Activated T-helper 1 cell treated with anti-CD3 and anti-CD28 coated beads, Interleukin-12 subunit alpha, Interleukin-12 subunit beta, Interleukin-2, Interleukin-4 antibody, amounts not matched to agents 30 ng/mL and 10 ng/mL and 1 ng/mL, durations not matched to agents 14 hours and 24 hours and 36 hours (primary cell): ENCODE measurements at places on chromosomes 11 and 22.

GRCh38 chr11:69202511-69203221 is 46.9 kb downstream of the SMIM38 start:
- no peak overlapping the region for H3K4me3 ChIP-seq
- H3K36me3 ChIP-seq, result no peaks in the 10 kb centered on the region
- no peak for DNase-seq
- no peaks in the 10 kb centered on the region for H3K27me3 ChIP-seq

DNA sequence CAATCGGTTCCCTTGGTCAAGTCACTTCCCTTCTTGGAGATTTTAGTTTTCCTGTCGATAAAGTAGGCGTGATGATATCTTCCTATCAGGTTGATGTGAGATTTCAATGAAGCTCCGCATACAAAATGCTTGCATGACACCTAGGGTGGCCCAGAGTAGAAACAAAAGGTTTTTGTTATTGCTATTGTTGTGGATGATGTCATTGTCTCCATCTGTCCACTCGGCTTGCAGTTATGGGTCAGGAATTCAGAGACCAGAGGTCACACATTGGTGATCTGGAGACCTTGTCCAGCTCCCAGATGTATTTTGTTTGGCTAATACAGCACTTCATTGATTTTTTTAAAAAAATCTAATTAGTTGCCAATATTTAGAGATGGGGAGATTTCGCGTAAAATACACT is 382.1 kb downstream of the MN1 start:
- peaks cover 7% of the 10 kb centered on the region for H3K27me3 ChIP-seq
- no peak for DNase-seq
- H3K27ac ChIP-seq, result no peak overlapping the region
- H3K4me3 ChIP-seq, result no peak overlapping the region
- H3K4me1 ChIP-seq, result no peaks in the 10 kb centered on the region

DNA sequence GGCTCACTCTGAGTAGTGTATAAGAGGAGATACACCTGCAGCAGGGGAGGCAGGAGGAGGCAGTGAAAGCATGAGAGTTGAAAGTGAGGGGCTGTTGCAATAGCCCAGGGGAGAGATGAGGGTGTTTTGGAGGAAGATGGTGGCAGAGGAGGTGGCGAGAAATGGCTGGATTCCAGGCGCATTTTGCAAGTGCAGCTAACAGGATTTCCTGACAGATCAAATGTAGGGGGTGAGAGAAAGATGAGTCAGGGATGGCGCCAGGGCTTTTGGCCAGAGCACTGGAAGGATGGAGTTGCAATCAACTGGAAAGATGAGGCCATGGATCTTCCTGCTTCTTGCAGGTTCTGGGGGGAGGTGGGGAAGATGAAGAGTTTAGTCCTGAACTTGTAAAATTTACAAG is 16.8 kb upstream of the TSPAN18 start:
- H3K27ac ChIP-seq, result no peak overlapping the region
- peaks cover 17% of the 10 kb centered on the region for H3K27me3 ChIP-seq
- no peak overlapping the region for H3K4me3 ChIP-seq
- peaks cover 3% of the 10 kb centered on the region for H3K36me3 ChIP-seq
- no peak for DNase-seq

- peak overlapping the region; percentile 43 for H3K4me3 ChIP-seq
- H3K27ac ChIP-seq, result peak overlapping the region; percentile 32
These were observed 70.9 kb downstream of the ZBTB44 start for GRCh38 chr11:130243816-130244215.

- H3K36me3 ChIP-seq, result no peaks in the 10 kb centered on the region
- DNase-seq, result no peak
- H3K27me3 ChIP-seq, result peaks cover 12% of the 10 kb centered on the region
- H3K27ac ChIP-seq, result no peak overlapping the region
These were observed 23.5 kb upstream of the PAK1 start for GRCh38 chr11:77497368-77497767.

DNA sequence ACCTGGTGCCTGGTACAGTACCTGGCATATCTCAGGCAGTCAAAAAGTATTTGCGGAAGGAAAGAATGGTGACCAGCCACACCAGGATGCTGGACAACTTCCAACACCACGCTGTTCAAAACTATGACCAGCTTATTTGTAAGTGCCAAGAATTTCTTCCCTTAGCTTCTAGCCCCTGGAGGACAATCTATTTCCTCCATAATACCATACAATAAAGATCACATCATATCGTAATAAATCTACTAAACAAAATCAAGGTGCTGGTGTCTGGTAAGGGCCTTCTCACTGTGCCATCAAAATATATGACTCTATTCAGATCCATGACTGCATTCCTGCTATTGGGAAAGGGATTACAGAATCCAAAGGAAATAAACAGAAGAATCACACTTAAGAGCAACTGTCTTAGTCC is 51.5 kb downstream of the ALG9 start:
- H3K27ac ChIP-seq, result no peak overlapping the region
- H3K27me3 ChIP-seq, result no peaks in the 10 kb centered on the region
- no peak overlapping the region for H3K4me3 ChIP-seq
- H3K36me3 ChIP-seq, result peaks cover 9% of the 10 kb centered on the region
- no peak for DNase-seq
